ENCODE measurements at places on chromosomes 16 and 17.

- no peak for DNase-seq
Measured at GRCh38 chr17:74163271-74163821, 40.1 kb upstream of the RPL38 start.

DNA sequence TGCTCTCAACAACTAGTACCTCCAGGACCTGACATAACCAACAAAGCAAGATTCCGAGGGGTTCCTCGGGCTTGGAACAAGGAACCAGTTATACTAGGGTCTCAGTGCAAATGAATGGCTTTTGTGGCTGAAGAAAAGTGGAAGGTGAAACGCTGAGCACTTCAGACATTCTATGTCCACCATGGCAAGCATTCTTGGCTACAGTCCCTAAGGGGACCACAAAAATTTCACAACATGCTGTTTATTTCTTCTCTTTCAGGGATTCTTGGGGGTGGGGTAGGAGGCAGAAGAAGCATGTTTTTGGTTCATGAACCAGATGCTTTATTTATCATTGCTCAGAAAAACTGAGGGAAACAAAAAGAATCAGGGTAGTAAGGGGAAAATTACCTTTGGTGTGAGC, 479.9 kb upstream of the CDH11 start:
- DNase-seq = peak; percentile 53

DNA sequence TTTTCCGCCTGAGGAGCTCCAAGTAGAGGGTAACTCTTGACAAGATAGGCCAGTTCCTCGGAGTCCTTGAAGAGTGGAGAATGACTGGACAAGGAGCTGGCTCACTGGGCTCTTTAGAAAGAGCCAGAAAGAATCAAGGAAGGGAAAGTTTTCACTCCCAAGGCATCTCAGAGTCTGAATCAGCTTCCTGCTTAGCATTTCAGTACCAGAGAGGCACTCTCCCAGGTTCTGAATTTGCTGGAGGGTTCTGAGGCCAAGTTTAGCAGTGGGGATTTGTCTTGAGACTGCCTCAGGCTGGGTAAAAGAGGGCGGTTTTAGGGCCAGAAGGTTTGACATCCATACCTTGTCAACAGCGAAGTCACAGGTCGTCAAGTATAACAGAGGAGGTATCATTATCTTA, 25.5 kb downstream of the GP2 start:
- DNase-seq = peak; percentile 2

- DNase-seq = peak; percentile 51
Measured at GRCh38 chr16:70267516-70267915, 15.8 kb upstream of the EXOSC6 start.

DNA sequence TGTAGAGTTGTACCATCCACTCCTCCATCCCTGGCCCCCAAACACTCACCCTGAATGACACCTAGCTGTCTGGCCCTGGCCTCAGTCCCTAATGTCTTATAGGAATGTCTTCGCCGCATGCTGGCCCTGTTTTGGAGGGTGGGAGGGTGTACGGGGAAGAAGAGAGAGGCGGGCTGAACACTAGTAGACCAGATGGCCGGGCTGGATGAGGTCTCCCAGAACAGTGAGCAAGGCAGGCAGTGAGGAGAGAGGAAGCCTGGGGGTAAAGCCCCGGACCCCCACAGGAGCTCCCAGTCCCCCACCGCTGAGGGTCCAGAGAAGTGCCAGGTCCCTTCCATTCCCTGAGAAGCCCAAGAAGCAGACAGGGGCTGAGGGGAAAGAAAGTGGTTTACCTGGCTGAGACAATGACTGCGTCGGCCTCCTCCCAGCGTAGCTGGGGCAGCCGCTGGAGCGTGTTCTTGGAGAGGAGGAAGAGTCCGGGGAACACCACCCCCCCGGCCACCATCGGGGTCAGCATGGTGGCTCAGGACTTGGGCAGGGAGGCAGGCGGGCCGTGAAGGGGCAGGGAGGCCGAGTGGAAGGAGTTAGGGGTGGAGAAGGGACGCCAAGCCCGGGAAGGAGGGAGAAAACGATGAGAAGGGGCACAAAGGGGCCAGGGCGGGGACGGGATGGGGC, 923 bp downstream of the TLCD3B start:
- no peak for DNase-seq

GRCh38 chr17:6347776-6348175, 87.1 kb downstream of the AIPL1 start:
- DNase-seq = no peak

- no peak for DNase-seq
Measured at GRCh38 chr16:63563819-63564505, 1527.7 kb upstream of the CDH8 start.

DNA sequence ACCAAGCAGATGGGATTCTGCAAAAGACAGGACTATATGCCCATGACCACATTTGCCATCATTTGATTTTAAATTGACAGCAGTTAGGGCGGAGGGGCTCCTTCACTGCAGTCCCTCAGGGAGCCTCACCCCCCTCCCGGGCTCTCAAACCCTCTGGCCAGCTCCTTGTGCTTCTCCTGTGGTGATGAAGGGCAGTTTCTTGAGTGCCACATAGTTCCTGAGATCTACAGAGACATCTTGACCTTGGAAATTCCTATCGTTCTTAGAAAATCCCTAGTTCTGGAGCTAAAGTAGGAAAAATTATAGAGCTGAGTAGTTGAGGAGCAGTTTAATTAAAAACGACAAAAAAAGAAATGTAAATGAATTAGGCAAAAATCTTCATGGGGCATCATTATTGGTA, 231.5 kb downstream of the CCDC182 start:
- DNase-seq = no peak

DNA sequence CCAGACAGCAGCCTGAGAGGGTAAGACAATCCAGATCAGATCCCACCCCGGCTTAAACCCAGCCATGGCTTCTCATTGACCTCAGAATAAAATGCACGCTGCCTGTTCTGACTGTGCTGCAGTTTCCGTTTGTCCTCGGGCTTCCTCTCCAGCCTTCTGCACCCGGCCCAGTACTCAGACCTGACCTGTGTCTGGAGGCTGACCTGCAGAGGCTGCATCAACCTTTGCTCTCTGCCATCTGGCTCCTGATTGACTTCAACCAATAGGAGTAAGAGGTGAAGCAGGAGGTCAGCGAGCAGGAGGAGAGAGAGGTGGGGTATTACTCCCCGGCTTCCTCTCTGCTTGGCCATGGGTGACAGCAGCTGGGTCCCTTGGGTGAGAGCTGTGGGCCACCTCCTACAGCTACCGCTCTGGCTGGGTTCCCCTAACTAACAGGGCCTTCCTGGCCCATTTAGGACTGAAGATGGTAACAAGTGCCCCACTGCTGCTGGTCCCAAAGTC, 46.7 kb downstream of the C16orf82 start:
- peak; percentile 2 for DNase-seq

DNA sequence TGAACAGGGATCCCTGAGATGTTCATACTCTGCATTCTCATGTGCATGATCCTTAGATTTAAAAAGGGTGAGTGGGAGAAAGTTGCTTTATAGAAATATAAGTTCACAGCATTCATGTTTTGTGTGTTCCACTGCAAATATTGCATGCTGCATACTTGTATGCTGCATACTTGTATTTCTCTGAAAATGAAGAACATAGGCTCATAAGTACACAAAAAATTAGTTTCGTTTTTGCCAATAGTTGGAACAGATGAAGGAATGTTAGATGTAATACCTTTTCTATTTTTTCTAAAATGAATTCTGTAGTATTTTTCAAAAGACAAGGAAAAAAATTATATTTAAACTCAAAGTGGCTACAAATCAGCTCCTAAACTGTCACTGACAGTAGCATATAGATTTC, 79.0 kb downstream of the NFAT5 start:
- DNase-seq = no peak

GRCh38 chr16:57994778-57995177, 5.7 kb downstream of the ZNF319 start:
- DNase-seq = peak; percentile 62

DNA sequence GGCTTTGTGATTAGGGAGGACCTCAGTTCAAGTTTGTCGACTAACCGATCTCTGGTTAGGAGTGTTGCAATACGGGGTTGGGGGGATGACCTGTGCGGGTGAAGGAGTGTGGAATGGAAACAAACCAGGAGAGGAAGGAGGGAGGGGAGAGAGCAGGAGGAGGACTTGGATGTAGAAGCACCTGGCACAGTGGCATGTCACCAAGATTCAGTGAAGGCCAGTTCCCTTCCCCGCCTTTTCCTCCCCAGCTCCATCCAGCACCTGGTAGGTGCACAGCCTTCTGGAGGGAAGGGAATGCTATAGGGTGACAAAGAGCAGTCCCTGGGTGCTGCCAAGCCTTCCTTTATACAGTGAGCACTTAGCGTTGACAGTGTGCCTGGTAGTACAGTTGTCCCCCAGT, 107.4 kb upstream of the CRHR1 start:
- DNase-seq = no peak

DNA sequence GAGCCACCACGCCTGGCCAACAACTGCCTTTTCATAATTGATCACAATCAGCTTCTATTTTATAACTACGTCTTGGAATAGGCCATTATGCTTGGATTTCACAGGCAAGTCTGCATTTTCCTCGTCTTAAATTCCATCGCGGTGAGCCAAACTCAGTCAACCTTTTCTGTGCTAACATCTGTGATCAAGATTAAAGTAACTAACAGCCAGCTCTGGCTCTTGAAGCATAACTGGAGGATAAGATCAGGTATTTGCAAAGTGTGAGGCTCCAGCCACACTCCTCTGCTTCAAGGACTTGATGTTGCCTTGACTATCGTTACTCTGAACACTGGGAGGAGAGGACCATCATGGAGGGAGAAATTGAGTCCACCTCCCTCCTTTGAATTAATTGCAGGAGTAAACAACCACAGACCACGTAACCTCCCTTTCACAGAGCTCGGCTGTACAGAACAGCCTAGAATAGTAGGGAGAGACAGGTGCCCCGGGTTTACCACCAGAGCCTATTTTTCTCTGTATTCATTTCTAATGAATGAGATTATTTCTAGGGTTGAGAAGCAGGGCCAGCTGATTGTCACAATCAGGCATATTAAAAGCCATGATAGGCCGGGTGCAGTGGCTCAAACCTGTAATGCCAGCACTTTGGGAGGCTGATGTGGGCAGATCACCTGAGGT, 143.0 kb downstream of the XYLT1 start:
- DNase-seq = no peak

GRCh38 chr16:7420079-7420478, 87.4 kb downstream of the RBFOX1 start:
- DNase-seq = no peak

- no peak for DNase-seq
Measured at GRCh38 chr17:40531051-40531991, 29.9 kb upstream of the TNS4 start.

- DNase-seq = peak; percentile 42
Measured at GRCh38 chr16:27745348-27745747, 195.4 kb downstream of the KATNIP start.

- no peak for DNase-seq
Measured at GRCh38 chr16:83627996-83628395, 179.8 kb upstream of the HSBP1 start.

DNA sequence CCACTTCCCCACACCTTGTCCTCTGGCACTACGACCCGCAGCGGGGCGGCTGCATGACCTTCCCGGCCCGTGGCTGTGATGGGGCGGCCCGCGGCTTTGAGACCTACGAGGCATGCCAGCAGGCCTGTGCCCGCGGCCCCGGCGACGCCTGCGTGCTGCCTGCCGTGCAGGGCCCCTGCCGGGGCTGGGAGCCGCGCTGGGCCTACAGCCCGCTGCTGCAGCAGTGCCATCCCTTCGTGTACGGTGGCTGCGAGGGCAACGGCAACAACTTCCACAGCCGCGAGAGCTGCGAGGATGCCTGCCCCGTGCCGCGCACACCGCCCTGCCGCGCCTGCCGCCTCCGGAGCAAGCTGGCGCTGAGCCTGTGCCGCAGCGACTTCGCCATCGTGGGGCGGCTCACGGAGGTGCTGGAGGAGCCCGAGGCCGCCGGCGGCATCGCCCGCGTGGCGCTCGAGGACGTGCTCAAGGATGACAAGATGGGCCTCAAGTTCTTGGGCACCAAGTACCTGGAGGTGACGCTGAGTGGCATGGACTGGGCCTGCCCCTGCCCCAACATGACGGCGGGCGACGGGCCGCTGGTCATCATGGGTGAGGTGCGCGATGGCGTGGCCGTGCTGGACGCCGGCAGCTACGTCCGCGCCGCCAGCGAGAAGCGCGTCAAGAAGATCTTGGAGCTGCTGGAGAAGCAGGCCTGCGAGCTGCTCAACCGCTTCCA, 2.6 kb downstream of the METTL26 start:
- DNase-seq = no peak

DNA sequence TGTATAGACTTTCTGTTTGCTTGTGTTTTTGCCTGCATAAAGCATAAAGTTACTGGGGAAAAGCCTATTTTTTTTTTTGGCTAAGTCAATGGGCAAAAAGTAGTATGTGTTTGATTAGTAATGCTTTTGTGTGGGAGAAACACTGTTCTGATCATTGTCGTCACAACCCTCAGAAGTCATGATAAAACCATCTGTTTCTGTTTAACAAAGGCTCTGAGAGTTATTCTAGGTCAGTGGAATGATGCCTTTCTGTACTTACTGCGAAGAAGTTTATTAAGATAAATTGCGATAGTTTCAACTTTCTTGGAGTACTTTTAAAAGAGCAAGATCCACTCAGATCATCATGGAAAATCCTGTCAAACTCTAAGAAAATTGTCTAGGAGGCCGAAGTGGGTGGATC, 80.9 kb downstream of the PRKCA start:
- DNase-seq = no peak

DNA sequence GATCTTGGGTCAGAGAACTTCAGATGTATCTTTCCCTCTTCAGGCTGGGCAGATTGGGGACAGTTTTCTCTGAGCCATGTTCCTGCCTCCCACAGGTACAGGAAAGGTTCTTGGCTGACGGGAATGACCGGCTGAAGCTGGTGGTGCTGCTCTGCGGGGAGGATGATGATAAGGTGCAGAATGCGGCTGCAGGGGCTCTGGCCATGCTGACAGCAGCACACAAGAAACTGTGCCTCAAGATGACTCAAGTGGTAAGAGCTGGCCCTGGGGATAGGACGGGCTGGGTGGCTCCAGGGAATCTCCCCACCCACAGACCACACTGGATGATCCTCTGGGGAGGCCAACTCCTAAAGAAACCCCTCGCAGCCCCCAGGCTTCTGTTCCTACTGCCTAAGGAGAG, 10.9 kb downstream of the SLC35G3 start:
- peak; percentile 32 for DNase-seq

DNA sequence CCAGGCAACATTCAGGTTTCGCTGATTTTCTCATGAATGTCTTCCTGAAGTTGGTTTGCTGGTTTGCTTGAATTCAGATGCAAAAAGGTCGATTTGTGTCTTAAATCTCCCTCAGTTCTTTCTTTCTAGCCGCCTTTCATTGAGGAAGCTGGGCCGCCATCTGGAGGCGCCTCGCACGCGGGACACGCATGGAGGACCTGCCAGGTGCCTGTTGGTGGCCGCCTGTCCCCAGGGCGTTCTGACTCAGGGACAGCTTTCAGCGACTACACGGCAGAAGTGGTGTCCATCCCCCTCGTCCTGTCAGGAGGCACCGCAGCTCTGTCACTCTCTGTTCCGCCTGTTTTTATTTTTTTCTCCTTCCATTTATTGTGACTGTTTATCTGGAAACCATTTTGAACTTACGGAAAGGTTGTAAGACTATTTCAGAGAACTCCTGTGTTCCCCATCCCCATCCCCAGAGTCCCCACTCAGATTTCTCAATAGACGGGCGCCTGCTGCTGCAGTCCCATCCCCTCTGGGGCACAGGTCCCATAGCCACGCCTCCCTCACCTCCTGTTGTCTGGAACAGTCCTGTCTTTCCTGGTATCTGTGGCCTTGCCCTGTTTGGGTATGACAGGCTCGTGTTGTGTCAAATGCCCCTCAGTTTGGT, 33.2 kb downstream of the COX4I1 start:
- no peak for DNase-seq

Data from M059J (cell line).